Esophagus squamous epithelium (tissue), 5 donors: ENCODE measurements at places on chromosomes 2 and 18.

GRCh38 chr2:200449149-200449548 is 60.7 kb downstream of the KCTD18 start:
- no peak for DNase-seq

- no peak for DNase-seq
Observed at GRCh38 chr2:12318427-12319057, 398.2 kb upstream of the TRIB2 start.

- no peak for DNase-seq
Observed at GRCh38 chr18:34492652-34493051, 217.4 kb upstream of the DTNA start.

DNA sequence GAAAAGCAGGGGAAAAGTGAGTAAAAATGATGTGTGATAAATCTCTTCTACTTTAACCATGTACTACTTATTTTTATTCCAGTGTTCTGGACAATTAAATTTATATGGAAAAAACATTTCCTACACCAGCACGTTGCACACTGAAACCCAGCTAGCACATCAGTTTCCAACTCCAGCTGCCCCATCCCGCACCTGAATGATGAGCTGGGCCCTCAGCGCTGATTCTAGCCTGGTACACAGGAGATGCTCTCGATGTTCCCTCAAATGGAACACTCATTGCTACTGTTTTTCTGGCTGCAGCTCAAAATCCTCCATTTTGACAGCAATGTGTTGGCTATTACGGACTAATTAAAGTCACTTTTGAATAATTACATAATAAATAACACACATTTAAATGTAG is 783.1 kb upstream of the FSHR start:
- DNase-seq: no peak
